ENCODE measurements at places on chromosomes 11 and 22.

DNA sequence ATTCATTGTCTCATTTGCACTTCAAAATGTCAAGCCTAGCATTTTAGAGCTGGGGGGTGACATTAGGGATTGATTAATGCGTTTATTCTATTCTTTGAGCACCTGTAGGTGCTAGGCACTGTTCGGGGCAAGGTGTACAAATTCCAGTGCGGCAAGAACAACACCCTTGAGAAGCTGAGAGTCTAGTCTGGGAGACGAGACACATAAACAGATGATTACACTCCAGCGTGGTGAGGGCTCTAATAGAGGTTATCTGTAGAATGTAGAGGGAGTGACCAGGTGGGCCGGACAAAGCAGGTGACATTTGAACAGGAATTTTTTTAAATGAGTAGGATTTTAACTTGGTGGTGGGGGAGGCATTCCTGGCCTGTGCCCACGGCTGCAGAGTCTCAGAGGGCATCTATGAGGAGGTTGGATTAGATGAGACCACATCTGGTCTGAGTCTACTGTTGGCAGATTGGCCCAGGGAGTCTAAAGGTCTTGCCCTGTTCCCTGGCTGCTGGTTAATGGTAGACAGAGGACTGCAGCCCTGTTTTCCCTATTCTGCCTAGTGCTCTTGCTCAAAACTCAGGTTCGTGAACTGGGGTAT is 970 bp downstream of the CAT start:
- no peak for DNase-seq

GRCh38 chr11:129417458-129417857 is 41.8 kb downstream of the BARX2 start:
- no peak for DNase-seq

DNA sequence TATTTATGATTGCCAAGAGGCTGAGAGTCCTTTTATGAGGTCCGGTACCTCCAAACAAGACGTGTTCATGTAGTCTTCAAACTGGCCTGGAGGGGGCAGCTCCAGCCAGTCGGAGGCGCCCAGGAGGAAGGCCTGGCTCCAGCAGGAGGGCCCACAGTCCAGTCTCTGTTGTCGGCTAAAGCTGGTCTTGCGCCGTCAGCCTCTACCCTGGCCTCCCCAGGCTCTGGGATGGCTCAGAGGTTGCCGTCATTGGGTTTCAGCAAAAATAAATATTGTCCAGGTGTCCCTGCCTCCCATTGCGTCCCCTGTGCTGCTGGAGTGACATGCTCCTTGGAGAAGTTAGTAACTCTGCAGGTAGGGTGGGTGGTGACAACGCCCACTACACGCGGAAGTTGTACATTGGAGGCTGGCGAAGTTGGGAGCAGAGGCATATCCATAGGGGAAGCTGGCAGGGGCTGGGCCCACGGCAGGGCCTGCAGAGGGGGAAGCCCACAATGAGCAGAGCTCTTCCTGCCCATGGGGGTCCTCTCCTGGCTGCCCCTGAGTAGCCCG is 1.0 kb upstream of the SLC25A1 start:
- no peak for DNase-seq

GRCh38 chr11:129864811-129865210 is 30.6 kb downstream of the NFRKB start:
- DNase-seq, result no peak

DNA sequence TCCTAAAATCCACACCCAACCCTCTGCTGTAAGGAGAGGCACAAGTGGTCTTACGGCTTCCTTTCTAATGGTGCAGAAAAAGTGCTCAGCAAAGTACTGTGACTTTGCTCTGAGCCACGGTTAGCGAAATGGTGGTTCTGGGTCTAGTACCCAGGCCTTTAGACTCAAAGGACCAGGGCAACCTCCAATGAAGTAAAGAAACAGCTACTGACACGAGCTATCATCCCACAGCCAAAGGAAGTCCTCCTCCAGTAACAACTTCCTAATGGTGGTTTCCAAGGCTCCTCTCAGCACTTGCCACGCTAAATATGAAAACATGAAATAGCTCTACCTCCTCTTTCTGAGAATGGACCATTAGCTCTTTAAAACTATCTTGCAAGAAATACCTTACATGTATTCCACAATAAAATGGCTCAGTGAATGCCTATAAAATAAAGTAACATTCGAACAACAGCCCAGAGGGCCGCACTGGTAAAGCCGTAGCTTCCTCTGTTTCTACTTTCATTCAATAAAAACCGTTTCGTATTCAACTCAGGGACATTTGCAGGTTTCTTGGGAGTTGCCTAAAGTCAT is 122.4 kb downstream of the ETS1 start:
- no peak for DNase-seq

DNA sequence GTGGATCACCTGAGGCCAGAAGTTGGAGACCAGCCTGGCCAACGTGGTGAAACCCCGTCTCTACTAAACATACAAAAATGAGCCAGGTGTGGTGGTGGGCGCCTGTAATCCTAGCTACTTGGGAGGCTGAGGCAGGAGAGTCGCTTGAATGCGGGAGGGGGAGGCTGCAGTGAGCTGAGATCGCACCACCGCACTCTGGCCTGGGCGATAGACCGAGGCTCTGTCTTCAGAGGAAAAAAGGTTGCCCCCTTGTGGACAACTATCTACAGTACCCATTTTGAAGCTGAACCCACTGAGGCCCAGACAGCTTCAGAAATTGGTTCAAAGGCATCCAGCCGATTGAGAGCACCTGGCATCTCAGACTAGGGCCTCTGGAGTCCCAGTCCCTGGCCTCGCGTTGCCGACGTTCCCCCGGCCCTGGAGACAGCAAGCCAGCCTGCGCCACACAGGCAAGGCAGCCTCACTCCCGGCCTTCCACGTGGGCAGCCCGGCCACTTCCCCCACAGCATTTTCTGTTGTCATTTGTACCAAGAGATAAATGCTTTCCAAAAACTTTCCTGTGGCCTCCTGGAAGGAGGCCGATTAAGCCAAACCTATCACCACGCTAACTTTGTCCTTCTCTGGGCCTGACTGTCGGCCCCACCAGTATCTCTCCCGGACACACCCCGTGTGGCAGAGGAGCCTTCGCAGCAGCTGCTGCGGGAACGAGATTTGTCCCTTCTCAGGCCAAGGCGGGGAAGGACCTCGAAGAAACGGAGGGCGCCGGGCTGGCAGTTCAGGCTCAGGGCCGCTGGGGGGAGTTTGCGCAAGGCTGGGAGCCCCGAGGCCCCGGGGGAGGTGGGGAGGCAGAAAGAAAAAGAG is 82.8 kb downstream of the FLI1 start:
- DNase-seq, result no peak

GRCh38 chr22:47046411-47047065 is 284.1 kb downstream of the TBC1D22A start:
- DNase-seq, result no peak

Data from activated CD4-positive, CD25-positive, alpha-beta regulatory T cell treated with anti-CD3 and anti-CD28 coated beads, Interleukin-2, amount 50 U/mL, for 16 hours (primary cell).